Left lobe of liver (tissue), 2 donors: ENCODE measurements at places on chromosomes 7 and 10. TPM values are rescaled to one million over a fixed set of nuclear protein-coding genes. Genes with fewer than 3 reads are reported as not detected.

GRCh38 chr7:3956949-3957348 lies 655.9 kb downstream of the SDK1 start:
- DNase-seq, result no peak

DNA sequence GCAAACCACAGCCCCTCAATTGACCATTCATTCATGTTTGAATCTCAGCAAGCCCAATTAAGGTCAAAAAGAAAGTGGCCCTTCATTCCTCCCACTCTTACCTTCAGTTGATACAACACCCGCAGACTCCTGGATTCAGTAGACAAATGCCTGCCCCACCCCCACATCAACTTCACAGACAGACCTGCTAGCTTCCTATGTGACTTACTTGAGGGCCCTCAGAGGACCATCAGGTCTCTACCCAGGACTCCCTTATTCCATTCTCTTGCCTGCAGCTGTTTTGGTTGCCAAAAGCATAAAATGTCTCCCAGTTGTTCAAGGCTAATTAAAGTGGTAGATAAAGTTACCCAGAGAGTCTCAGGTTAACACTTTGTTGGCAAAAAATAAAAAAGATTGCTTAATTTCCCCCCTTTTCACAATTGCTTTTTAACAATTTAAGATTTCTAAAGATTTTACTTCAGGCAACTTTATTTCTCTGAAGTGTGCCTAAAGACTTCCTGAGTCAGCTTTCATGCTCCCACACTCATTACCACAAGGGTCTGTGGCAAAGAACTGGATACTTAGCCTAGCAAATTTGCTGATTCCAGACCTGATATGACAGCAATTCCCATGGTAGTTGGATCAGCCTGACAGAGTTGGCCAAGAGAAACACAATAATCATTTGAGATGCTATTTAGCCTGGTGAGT lies 3.3 kb upstream of the MTERF1 start:
- DNase-seq, result no peak

- no peak for DNase-seq
Measured at GRCh38 chr10:126476246-126476645, 88.0 kb upstream of the ADAM12 start.

GRCh38 chr10:78802866-78803265 lies 265.9 kb upstream of the ZMIZ1 start:
- DNase-seq, result no peak

- no peak for DNase-seq
Measured at GRCh38 chr7:113120647-113121046, 2.3 kb upstream of the SMIM30 start.

GRCh38 chr7:1973321-1974251 lies 259.2 kb downstream of the MAD1L1 start:
- DNase-seq, result no peak

DNA sequence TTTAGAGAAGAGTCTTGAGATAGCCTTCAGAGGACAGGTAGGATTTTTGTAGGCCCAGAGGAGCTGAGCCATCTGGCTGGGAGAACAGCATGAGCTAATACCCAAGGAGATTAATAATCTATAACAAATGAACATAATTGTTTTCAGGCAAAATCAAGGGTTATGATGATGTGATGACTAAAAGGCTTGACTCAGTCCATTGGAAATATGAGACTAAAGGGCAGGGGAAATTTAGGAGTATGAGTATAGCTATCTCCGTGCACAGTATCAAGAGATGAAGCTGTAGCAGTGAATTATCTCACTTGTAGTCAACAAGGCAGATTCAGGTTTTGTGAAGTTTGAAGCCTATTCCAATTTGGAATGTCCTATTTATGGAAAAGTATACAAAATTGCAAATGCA lies 40.1 kb downstream of the CSTF2T start:
- DNase-seq, result no peak

DNA sequence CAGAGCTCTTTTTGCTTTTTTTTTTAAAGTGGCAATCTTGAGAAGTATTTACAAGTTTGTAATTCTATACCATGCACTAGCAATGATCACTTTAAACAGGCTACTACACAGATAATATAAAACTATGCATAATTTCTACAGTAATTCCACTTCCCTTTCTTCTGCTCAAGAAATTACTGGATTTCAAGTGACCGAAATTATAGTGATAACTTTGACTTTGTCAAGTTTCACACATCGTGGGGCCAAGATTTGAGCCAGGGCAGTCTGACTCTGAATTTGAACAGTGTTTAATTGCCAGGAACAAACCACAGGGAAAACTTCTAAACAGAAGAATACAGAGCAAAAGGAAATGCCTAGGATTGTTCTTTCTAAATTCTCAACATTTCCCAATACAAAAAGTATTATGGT lies 288.3 kb upstream of the MKLN1 start:
- no peak for DNase-seq

- no peak for DNase-seq
Measured at GRCh38 chr10:119817991-119818888, 54.4 kb downstream of the MCMBP start.

DNA sequence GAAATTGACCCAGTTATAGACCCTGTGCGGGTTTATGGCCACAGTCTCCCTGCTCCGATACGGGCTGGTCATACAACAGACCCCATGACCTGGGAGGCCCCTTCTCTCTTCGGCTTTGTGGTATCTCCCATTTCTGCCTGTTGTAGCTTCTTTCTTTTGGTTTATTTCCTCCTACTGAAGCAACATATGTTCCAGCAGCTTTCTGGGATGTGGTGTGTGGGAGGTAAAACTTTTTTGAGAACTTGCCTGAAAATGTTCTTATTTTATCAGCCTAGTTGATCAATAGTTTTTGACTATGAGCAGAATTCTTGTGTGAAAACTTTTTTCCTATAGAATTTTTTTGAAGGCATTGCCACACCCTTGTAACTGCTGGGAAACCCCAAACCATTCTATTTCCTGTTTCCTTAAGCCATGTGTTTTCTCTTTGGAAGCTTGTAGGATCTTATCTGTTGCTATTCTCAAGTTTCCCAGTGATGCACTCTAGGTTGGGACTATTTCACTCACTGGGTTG lies 80.0 kb downstream of the DAGLB start:
- DNase-seq, result no peak

- DNase-seq, result no peak
Measured at GRCh38 chr10:88147000-88147798, 283.8 kb downstream of the PTEN start.

DNA sequence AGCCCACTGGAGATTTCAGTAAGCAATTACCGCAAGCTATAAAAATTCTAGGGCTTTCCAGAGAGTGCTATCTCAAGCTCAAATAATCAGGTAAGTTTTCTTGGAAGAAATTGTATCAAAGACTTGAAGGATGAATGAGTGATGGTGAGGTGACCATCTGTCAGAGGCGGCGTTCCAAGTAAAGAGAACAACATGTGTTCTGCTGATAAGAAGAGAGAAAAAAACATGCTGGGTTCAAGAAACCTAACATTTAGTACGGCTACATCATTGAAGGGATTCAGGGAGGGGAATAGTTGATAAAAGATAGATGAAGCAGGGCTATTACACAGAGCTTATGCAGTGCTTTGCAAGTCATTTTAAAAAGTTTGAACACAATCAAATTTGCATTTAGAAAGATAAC lies 100.7 kb downstream of the GNAI1 start:
- DNase-seq, result no peak

- no peak for DNase-seq
Measured at GRCh38 chr10:52187521-52188258, 126.4 kb upstream of the DKK1 start.

- peak; percentile 78 for DNase-seq
Measured at GRCh38 chr7:112205343-112206237, 609 bp downstream of the DOCK4 start.

DNA sequence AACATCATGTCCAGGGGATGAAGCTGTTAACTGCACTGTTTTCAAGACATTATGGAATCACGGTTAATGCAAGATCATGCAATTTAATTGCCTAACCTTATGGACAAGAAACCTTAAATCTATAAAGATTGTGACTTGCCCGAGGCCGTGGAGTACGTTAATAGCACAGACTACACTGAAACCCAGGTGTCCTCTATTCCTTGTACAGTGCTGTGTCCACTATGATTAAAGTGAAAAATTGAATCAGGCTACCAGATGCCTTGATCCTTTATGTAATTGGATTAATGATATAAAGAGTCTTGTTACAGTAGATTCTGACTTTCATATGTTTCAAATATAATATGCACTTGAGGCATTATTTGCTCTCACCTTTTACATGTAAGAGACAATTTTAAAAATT lies 33.9 kb upstream of the ETV1 start:
- no peak for DNase-seq

DNA sequence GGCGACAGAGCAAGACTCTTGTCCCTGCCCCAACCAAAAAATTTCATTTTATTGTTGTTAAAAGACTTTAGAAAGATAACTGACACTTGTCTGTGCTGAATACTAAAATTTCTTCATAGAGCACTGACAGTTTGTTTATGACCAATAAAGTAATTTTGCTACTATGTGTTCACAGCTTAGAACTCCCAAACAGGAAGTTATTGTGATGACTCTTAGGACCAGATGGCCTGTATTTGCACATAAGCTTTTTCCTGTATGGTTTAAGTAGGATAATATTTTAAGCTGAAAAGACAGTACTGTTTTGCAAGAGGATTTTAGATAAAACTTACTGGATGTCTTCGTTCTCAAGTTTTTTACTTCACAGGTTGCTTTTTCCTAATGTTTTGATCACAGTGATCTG lies 80.7 kb downstream of the MMRN2 start:
- no peak for DNase-seq

GRCh38 chr7:83579740-83580139 lies 69.2 kb downstream of the SEMA3E start:
- DNase-seq, result no peak

DNA sequence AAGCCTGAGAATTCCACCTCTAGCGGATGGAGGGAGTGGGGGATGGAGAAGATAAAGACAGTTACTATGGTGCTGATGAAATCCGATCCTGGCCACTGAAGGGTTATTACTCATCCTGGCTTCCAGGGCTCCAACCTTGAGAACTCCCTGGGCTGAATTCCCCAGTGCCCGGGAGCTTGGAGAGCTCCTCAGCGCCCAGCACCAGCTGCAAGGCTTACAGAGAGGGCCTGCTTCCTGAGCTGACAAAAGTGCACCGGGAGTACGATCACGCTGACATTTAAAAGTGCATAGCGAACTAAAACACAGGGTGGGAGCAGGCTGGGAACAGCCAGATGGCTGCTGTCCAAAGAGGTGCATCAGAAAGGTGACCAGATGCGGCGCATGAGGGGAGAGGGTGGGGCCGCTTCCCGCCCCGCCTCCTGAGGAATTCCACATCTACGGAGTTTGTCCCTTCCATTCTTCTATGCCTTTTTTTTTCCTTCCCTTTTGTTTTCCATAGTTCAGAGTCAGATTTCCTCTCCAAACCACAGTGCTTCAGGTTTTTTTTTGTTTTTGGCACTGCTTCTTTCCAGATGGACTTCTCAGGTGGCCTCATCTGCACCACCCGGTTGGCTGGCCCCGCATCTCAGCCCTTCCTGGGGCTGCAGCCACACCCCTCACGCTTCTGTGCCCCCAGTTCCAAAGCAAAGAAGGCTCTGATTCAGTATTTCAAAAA lies 62.4 kb upstream of the MKRN1 start:
- peak; percentile 77 for DNase-seq

DNA sequence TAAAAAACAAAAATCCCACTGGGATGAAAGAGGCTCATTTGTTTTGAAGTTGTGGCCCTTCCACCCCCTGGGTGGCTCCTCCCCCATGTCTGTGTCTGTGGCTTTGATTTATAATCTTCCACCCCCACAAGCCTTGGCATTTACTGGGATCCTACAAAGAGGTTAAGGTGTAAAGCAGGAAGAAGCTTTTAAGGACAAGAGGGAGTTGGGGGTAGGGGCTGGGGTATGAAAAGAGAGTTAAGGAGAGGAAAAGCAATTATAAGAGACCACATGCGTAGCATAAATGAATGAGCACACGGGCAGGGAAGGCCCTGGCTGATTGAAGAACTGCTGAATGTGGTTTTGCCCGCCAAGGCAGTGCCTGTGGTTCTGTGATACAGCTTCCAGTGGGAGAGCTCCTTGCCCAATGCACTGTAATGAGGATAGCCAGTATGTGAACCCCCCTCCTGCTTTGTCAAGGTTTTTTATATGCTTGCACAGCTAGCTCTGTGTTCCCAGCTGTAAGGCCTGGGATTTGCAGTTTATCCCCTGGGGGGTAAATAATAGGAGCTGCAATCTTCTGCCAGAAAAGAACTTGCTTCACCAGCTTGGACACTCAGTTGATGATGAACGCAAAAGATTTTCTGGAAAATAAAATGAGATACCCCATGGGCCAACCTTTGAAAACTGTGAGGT lies 34.7 kb upstream of the KMT2E start:
- DNase-seq, result no peak

DNA sequence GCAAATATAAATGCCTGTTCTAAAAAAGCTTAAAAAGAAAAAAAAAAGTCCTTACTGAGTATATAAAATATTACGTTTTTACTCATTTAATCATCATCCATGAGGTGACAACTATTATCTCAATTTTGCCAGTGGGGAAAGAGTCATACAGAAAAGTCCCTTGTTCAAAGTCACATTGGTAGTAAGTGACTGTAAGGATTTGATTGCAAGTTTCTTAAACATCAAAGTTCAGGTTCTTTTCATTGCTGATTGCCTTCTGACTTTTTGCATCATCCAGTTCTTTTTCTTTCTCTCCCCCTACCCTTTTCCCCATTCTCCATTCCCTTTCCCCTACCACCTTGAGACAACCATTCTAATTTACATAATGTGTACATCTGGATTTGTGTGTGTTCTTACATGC lies 363.3 kb downstream of the NRG3 start:
- no peak for DNase-seq

DNA sequence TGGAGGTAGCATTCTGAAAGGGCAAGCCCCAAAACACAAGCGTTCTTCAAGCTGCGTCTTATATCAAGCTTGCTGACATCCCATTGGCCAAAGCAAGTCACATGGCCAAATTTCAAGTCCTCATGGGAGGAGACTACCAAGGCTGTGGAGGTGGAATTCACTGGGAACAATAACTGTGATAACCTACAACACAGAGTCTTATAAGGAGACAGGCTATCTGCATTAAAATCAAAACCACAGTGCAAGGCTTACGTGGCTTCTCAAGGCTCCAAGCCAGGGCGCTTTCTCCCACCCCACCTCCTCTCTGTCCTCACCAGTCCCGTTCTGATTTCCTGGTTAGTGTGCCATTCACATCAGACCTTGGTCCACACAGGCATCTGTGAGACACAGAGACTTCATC lies 39.4 kb downstream of the ADRB1 start:
- no peak for DNase-seq

DNA sequence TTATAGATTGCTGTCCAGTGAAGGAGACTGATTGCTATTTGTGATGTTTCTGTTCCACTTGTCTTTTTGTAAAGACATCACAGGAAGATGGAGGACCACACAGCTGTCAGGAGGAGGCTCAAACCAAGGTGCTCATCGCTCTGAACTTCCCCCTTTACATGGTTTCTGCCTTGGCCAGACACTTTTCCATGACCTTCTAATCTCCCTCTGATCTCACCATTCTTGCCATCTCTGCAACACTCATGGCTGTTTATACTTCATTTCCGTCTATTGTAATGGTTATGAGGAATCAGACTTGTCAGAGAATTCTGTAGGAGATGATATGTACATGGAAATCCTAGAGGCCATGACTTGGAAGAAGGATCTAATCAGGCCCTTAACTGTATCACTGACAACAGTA lies 1.7 kb upstream of the TAS2R5 start:
- DNase-seq, result no peak

- DNase-seq, result no peak
Measured at GRCh38 chr10:30447125-30447799, 13.3 kb downstream of the MAP3K8 start.

The SPDYE9 gene
- total RNA-seq, result not detected

The GSTK1 gene
- 261 TPM for total RNA-seq

The DYNC1I1 gene
- 0.15 TPM for total RNA-seq

The C10orf53 gene
- not detected for total RNA-seq

The WDR86 gene
- total RNA-seq, result 0.28 TPM

The SLC26A4 gene
- total RNA-seq, result not detected

The MMP21 gene
- total RNA-seq, result 0.20 TPM

The GPRIN2 gene
- 1.1 TPM for total RNA-seq
